ENCODE measurements at places on chromosomes 11 and 22.
A peak's percentile ranks its signal among the peaks of the same experiment; 100 is the strongest.

GRCh38 chr11:28009996-28010395 lies 98.0 kb downstream of the KIF18A start:
- no peak for DNase-seq

- DNase-seq: peak; percentile 70
Observed at GRCh38 chr11:111454561-111455192, 57.5 kb downstream of the BTG4 start.

GRCh38 chr11:13324709-13325108 lies 47.1 kb downstream of the BMAL1 start:
- DNase-seq: no peak

DNA sequence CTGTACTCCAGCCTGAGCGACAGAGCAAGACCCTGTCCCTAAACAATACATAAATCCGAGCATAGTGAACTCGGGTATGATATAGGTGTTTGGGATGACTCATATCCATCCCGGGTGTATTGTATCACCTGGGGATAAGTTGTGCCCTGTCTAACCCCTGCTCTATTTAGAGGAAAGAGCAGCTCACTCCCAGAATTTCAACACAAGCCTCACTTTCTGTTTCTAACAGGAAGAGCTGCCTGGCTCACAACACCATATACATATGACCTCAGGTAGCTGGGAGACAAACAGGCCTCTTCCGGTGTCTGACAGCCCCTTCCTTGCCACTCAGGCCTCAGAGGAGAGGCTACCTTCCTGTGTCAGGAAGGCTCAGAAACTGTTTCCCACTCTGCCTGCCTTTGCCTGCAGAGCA lies 9.9 kb upstream of the MICALL1 start:
- DNase-seq: no peak

DNA sequence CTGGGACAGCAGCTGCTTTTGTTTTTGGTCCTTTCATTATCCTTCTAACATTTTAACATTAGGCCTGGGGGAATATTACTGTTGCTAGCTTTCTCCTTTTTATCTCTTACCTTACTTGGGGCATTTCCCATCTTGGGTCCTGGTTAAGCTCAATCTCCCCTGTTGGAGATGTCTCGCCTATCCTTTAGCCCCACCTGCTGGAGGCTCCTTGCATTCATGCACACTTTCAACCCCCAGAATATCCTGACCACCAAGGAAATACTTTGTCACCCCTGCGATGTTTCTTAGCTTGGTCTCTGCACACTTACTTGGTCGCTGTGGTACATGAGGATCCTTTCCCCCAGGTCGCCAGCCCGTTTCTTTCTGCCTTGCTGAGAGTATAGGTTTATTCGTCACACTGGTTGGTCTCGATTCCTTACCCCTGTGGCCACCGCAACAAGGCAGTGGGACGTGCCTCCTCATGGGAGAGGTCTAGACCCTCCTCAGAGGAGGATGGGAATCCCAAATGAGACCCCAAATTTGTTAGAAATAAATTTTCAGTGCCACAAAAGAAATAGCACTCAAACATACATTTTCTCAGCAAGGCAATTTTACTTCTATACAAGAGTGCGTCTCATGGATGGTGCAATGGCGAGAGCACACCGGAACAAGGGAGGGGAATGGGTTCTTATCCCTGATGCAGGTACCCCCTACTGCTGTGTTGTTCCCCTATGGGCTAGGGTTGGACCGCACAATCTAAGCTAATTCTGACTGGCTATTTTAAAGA lies 5.4 kb upstream of the TXN2 start:
- DNase-seq: no peak

DNA sequence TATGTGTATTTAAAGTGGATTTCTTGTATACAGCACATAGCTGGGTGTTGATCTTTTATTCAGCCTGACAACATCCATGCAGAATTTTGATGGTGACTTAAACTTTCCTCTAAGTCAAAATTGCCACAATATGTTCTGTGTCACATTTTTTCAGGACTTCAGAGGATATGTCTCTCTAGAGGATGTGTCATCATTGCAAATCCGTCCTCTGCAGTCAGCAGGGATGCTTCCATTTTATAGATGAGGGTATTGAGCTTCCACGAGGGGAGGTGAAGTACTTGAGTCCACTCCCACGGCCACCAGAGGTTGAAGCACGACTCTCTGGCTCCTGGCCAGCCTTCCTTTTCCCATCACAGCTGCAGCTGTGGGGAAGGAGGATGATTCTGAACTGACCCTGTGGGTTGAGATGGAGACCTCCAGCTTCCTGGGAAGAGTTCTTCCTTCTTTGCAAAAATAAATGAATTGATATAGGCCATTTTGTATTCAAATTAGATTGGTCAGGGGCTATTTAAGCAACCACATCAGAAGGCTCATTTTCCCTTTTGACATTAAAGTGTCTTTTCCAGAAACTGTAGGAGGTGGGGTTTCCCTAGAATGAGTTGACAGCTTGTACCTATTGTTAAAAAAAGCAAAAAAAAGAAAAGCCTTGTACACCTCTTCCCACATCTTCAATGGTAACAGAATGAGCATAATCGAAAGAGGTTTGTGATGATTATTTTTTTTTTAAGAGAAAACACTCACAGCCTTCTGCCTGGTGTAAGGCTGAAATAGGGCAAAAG lies 55.2 kb upstream of the MYEOV start:
- DNase-seq: no peak

DNA sequence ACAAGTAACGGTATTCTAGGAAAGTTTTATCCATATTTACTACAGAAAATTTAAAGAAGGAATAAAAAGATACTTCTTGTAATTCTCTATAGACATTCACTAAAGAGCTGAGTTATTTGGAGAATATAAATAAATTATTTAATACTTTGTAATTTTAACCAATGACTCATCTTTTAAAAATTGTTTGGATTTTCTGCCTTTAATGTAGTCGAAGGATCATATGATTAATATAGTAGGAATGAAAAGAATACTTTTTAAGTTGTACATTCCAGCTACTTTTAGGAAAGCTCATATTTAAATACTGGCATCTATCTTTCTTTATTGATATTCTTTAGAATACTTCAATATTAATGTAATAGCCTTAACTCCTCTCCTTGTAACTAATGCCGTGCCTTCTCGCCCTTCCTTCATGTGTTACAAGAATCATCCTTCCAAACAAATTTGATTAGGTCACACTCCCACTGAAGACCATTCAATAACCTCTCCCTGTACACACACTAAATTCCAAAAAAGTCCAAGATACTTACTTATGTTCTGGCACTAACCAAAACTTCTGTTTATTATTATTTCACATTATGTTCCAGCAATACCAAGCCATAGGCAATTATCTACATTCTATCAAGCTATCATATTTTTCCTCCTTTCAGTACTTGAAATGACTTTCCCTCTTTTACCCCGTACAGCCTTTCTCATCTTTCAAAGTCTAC lies 501.9 kb downstream of the CNTN5 start:
- DNase-seq: no peak

DNA sequence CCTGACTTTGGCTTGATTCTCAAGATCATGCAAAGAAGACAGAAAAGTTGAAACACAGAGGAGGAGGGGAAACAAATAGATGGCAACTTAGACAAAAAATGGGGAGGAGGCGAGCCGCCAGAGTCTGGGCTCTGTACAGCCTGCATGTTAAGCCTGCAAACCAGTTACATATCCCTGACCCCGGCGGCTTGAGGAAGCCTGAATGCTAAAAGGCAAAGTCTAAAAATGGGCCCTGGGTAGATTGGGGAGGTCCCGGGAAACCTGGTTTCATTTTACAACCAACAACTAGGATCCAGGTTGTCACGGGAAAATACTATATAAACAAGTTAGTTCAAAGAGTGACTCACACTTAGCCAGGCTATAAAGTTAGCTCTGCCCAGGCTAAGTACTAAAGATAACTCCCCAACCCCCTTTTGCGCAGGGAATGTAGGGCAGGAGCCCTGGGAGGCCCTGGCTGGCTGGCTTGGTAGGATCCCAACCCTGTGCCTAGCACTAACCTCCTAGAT lies 18.8 kb upstream of the ZBTB16 start:
- peak; percentile 19 for DNase-seq

GRCh38 chr11:92453055-92453454 lies 228.4 kb downstream of the FAT3 start:
- no peak for DNase-seq

DNA sequence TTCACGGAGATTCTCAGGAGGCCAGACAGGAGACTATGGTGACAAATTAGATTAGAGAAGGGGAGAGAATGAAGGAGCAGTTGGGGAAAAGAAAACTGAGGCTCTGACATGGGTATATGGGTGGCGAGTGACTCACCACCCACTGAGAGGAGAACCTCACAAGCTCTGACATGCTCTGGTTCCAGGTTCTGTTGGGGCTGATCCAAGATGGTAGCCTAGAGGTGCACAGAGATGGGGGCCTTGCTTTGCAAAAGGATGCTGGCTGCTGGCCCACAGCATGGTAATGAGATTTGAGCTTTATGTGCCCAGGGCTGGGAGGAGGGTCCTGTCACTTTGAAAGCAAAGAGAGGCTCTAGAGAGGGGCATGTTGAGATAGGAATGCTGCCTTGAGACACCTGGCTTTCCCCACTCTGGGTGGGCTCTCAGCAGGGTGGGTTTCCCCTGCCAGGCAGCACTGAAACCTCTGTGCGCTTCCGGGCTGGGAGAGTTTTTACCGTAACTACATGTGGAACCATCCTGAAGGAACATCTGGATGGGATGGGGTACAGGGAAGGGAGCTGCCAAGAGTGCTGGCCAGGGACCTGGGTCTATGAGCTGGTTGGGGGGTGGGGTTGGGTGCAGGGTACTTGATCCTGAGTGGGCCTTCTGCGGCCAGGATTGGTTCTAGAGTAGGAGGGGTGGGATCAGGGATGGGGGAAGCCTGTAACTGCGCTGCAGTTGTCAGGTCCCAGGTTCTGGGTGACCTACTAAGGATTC lies 1.2 kb upstream of the GRK2 start:
- DNase-seq: no peak

GRCh38 chr22:26445577-26446275 lies 16.7 kb downstream of the ASPHD2 start:
- no peak for DNase-seq

DNA sequence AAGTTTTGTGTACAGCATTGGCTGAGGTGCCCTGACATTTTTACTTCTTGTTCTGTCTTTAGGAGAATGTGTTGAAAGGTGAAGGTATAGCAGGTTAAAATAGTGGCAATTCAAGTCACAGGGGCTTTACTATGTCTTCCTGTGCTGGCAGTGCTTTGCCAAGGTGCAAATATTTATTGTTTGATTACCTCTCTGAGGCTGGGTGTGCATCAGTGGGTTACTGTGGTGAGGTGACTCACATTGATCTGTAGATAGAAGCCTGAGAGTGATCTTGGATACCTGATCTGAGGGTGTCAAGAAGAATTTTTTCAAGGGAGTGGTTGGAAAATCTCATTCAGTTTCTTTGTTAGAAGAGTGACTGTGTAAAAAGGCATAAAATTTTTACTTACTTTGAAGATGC lies 90.0 kb downstream of the ARHGAP42 start:
- DNase-seq: no peak
